NCI-H1436 treated with DMSO at 0.1 percent for 48 hours (cell line): ENCODE measurements at places on chromosomes 16 and 17.

DNA sequence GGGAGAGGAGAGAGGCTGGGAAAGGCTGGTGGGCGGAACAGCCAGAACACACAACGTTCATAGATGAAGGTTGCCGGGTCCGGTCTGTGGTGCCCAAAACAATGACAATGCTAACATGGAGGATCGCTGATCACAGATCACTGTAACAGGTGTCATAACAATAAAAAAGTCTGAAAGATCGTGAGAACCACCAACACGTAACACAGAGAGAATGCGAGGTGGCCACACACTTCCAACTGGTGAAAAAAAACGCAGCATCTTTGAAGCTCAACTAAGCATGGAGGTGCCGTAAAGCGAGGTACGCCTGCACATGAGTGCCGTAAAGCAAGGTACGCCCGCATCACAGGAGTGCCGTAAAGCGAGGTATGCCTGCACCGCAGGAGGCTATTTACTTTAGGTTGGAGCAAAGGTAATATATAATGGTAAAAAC, 42.3 kb downstream of the ABR start:
- DNase-seq, result no peak

- DNase-seq, result no peak
Observed at GRCh38 chr16:29821643-29822115, 1.4 kb downstream of the MVP start.

DNA sequence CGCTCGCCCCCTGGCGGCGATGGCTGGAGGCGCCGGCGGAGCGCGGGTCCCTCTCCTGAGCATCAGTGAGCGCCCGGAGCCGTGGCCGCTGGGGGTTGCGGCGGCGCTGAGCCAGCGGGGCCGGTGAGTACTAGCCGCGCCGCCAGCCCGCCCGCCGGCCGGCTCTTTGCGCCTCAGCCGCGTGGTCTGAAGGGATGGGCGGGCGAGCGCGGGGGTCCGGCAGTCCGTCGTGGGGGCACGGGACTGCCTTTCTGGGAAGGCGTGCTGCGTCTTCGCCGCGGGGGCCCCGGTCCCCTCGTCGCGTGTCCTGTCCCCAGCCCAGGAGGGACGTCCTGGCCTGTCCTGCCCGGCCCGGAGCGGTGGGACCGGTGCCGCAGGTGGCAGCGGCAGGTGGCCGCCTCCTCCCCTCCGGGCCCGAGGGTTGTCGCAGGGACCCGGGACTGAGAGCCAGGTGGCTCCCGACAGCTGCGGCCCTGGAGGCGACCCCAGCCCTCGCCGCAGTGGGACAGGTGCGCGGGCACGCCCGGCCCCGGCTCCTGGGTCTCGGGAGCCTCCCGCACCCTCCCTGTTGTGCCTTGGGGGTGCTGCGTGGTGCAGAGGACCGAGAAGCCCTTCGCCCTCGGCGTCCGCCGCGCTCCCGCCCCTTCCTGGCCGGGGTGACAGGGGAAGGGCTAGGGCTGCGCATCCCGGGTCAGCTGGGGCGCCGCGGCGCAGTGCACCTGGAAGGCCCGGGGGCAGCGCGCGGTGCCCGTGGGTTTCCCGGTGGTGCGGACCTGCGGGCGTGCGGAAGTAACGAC, at the start of gene SPECC1:
TSS of gene SPECC1 (plus strand) at position 58 of the 797 bp plus-strand sequence. CDS start 87,293 bp downstream, outside the sequence.
- peak; percentile 51 for DNase-seq

GRCh38 chr17:41404024-41404671, 6.7 kb upstream of the KRT31 start:
- no peak for DNase-seq

- DNase-seq, result no peak
Observed at GRCh38 chr16:55284718-55285099, 39.3 kb upstream of the IRX6 start.

DNA sequence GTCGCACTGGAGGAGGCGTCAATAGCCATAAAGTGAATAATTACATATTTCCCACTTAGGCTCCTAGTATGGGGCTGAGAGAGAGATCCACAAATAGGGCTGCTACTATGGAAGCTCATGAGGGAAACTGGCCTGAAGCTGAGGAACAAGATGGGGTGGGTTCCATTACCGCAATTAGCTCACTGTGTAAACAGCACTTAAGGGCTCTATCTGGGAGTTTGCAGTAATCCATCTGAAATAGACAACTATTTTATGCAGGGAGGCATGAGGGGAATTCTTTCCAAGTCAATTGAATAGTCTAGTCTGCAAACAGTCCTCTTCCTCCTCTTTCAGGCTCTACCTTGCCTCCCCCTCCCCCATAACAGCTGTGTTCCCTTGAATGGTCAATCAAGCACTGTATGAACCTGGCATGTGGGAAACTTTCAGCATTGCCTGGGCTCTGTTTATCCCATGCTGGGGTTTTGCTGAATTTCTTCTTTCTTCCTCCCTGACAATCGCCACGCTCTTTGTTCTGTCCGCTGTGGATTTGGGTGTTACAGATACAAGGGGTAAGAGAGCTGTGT, 56.1 kb upstream of the MAF start:
- peak; percentile 29 for DNase-seq

- no peak for DNase-seq
Observed at GRCh38 chr16:67773099-67773498, 33.3 kb downstream of the RANBP10 start.

GRCh38 chr16:84044118-84044488, 1.5 kb upstream of the SLC38A8 start:
- DNase-seq, result no peak

DNA sequence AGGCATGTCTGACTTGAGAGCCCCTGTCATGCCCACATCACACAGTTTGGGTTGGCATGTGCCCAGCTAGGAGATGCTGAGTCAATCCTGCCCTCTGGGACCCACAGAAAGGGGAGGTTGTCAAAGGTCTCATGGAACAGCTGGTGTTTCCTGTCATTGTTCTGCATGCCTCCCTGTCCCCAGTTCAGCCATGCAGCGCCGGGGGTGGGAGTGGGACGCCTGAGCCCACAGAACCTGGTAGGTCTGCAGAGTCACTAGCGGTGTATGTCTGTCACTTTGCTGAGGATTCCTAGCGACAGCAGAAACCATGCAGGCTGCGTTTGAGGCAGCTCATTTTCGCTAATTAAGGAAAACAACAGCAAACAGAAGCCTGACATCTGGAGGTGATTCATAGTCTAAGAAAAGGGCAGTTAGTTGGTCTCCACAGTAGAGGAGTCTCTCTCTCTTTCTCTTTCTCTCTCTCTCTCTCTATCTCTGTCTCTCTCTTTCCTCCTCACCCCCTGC, 19.6 kb upstream of the CCL1 start:
- no peak for DNase-seq

DNA sequence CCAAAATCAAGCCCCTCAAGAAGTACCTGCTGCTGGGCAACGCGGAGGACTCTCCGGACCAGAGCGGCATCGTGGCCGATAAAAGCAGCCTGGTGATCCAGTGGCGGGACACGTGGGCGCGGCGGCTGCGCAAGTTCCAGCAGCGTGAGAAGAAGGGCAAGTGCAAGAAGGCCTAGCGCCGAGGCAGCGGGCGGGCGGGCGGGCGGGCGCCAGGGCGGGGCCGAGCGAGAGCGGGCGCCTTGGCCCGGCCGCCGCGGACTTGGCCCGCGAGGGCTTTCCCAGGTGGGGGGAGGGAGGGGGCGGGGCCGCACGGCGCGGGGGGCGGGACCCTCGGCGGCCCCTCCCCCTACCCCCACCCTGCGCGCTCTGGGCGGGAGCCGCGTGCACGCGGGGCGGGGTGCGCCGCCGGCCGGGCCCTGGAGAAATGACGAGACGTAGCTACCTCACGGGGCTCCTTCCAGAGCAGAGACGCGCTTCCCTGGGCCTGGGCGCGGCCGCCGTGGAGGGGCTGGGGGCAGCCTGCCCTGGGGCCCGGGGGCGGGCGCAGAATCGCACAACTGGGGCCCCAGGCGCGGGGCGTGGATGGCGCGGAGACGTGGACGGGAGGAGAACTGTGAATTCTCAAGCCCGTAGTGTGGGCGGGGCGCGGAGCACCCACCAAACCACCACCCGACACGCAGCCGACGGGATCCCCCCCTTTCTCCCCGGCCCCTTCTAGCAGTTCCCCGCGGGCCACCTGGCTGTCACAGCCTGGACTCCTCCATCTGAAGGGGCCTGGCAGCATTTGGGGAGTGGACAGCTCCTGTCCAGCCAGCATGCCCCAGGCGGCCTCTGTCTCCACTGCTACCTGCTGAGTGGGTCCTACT, 218.7 kb downstream of the NTN1 start:
- no peak for DNase-seq

DNA sequence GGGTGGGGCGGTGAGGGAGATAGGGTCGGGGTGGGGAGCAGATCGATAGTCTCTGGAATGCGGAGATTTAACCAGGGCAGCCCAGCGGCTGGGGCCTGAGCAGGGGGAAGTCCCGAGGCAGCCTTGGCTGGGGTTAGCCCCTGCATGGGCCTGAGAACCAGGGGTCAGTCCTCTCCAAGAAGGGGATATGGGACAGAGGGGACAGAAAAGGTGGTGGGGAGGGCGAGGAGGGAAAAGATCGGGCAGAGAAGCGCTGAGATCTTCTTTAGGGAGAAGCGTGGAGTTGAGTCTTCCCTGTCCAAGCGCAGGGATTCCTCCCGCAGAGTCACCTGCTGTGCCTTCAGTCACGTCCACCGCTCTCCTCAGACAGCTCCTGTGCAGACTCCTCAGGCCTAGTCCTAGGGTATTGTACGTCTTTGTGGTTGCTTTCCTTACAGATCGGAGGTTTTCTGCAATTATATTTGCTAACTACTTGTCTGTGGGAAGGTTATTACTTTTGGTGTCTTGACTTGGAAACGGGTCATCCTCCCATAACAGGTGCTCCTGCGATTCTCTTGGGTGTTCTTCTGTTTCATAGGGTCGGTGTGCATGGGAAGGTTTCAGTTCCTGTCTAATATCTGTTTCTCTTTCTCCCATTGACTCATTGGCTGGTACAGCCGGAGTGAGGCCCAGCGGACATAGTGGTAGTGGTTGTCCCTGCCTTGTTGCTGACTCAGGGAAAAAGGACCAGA, 952 bp downstream of the CD300A start:
- no peak for DNase-seq

- DNase-seq, result no peak
Observed at GRCh38 chr16:57535680-57536305, 578 bp downstream of the CCDC102A start.

GRCh38 chr16:89949121-89949742, 677 bp downstream of the DEF8 start:
- no peak for DNase-seq

DNA sequence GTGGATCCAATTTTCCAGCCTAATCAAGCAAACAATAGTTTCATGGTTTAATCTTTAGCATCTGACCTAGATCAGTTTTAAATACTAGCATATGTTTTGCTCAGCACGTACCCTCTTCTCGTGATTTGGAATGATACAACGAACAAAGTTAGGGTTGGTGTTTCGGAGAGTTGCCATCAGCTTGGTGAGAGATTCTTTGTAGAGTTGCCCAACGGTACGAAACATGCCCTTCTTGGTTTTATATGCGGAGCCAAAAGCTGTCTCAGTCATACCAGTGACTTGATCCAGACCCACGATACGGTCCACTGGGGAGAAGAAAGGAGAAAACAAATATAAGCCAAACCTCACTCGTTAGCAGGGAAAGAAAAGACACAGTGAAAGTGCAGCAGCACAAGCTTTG, 85.3 kb downstream of the NDEL1 start:
- no peak for DNase-seq

DNA sequence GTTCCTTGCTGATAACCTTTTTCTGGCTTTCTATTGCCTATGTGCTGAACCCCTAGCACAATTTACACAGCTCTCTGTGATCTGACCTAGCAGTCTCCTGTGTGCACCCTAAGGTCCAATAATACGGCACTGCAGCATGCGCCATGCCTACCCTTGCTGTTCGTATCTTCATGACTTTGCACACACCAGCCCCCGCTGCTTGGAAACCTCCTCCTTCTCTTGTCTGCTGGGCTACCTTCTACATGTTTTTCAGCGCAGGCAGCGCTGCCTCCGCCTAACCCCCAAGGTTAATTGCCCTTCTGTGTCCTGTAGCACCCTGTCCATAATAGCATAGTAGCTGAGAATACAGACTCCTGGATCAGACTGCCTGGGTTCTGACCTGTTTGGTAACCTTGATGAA, 1.4 kb downstream of the STARD3 start:
- no peak for DNase-seq

DNA sequence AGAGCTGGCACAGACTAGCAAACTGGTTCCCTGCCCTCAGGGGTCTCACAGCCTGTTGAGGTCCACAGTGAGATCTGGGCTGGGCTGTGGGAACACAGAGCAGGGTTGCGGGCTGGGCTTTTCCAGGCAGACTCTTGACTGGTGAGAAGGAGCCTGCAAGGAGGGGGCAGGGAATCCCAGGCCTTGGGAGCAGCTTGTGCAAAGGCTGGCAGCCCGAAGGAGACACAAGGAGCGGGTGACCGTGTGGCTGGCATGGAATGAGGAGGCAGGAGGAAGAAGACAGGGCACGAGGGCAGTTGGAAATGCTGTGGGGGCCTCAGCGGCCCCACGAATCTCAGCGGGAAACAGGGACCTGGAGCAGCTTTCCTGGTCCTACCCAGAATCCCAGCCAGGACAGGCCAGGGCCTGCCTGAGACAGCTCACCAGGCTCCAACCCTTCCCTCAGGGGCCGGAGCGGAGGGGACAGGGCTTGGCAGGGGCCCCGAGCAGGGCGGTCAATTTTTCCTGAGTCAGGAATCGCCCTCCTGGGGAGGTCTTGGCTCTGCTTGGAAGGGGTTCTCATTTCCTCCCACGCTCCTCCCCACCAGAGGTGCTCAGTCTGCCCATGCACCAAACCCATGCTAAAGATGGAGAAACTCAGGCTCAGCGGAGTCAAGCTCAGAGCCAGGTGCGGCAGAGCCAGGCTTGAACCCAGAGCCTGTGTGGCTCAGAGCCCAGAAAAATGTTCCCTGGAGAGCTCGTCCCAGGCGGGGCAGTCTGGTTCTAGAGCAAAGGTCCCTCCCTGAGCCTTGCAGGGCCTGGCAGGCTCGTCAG, 9.2 kb upstream of the SNN start:
- no peak for DNase-seq

GRCh38 chr16:13997933-13998332, 73.2 kb upstream of the MRTFB start:
- DNase-seq, result no peak

GRCh38 chr17:76584427-76585032, 1.1 kb downstream of the ST6GALNAC2 start:
- no peak for DNase-seq

DNA sequence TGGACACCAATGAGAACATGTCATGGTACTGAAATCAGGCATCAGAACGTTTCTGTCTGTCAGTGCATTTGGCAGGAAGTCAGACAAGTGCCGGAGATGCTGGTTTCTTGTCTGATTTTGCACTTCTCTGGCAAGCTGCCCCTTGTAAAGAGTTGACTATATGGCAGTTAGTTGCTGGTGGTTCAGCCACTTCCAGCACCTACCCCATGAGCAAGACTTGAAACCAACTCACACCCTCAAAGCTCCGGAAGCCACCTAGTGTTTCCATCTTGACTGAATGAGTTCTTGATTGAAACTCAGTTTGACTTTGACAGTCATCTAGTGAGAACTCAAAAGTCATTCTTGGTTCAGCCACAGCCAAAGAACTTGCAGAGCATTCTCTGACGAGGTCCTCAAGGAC, 225.1 kb downstream of the SPECC1 start:
- no peak for DNase-seq
